ENCODE measurements at places on chromosomes 11 and 22. TPM values are rescaled to one million over a fixed set of nuclear protein-coding genes. Genes with fewer than 3 reads are reported as not detected.
A peak's percentile ranks its signal among the peaks of the same experiment; 100 is the strongest.

GRCh38 chr11:31720671-31721365 is 90.3 kb downstream of the PAX6 start:
- ATAC-seq = no peak

Gene OR10D3
- not detected for total RNA-seq

Gene CCDC157
- total RNA-seq = 3.3 TPM

Gene SVIP
- total RNA-seq = 14.9 TPM

DNA sequence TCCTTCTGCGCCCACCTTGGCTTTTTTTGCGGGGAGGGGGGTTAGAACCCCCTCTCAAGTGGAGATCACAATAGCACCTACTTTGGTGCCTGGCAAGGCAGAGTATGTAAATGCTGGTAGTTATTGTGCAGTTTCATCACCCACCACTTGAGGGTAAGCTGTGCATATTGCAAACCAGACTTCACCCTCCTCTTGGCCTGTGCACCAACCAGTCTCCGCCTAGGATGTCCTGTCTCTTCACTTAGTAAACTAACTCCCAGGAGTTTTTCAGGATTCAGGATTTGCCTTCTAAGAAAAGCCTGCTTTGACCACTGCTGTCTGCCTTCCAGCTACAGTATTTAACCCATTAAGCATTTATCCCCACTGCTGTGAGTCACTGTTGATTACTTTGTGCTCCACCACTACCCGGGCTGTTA is 2.0 kb upstream of the UBXN1 start:
- ATAC-seq = peak; percentile 67

- ATAC-seq = no peak
Measured at GRCh38 chr11:16191212-16191867, 165.0 kb downstream of the SOX6 start.

Gene KCNQ1OT1
- total RNA-seq = 7.0 TPM

DNA sequence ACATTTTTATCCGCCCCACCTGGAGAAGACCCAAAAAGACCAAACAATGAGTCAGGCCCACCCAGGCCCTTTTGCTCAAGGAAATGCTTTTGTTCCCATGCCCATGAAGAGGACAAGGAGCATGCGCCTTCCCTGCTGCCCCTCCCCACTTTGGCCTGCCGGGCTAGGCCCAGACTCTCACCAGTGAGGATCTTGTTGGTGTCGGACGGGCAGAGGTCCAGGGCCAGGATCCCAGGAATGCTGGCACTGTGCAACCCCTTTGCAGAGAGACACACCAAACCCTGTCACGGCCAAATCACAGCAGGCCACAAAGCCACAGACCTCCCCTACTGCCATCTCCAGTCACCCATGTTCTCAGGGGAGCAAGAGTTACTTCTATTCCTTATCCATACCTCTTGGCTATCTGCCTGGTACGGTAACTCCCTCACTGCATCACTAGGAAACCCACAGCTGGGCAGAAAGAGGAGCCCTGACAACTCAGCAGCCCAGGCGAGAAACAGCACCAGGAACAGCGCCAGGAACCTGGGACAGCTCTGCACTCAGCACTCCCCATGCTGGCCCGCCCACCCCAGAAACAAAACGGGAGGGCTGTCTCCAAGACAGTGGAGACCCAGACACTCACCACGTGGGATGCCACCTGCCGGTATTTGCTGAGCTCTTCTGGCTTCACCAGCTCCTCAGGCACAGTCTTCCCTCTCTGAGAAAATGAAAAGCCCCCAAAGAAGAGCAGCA is 5.5 kb downstream of the PRPF19 start:
- ATAC-seq = no peak

- no peak for ATAC-seq
Measured at GRCh38 chr11:29008481-29008880, 900.3 kb downstream of the METTL15 start.

Gene SLC25A45
- 0.31 TPM for total RNA-seq
